Muscle of arm (tissue), 14 donors: ENCODE measurements at places on chromosomes 3 and 15. TPM values are rescaled to one million over a fixed set of nuclear protein-coding genes. Genes with fewer than 3 reads are reported as not detected.

DNA sequence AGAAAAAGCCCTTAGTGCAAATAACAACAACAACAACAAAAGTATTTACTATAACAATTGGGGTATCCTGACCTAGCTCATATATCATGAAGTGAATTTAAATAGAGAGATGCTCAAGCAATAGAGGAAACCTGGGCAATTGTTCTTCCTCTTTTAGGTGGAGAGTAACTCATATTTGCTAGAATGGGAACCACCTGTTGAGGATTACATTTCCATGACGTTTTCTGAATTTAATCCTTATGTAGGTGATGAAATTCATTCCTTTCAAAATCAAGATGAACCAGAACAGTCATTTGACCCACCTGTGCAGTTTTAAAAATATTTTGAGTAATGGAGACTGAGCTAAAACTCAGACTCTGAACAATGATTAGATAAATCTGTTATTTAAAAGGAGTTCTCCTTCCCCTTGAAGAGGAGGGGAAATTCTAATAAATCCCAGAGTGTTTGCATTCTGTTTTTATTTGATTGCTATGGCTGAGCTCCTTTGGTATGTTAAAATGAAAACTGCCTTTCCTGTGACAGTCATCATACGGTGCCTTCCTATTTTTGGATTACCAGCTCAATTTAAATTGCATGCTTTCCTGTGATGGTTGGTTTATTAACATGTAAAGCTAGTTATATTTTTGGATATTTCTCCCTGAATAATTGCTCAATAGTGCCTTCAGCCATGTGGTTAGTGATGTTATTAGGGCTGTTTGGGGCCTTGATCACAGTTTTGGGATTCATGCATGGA lies 24.3 kb downstream of the VPS8 start:
- no peak for DNase-seq

DNA sequence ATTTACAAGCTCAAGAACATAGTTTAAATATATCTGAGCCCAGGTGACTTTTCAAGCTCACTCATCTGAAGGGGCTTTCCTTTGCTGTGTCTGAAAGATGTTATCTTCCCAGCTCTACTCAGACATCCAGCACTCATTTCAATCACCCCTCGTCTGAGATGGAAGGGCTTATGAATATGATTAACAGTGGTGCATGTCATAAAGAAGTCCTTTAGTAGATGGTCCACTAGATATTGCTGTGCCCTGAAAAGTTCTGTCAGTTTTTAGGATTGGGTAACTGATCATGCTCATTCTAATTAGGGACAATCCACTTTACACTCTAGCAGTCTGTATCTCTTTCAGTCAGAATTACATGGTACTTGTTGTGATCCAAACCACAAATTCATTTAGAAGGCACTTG lies 28.3 kb downstream of the RETNLB start:
- DNase-seq, result no peak

GRCh38 chr3:40358454-40358853 lies 28.5 kb upstream of the ENTPD3 start:
- DNase-seq, result no peak

Gene GOLGA6L7
- polyA plus RNA-seq, result 0.14 TPM

Gene SPRED1
- polyA plus RNA-seq, result 35.6 TPM
